ENCODE measurements at places on chromosomes 2 and 18.

DNA sequence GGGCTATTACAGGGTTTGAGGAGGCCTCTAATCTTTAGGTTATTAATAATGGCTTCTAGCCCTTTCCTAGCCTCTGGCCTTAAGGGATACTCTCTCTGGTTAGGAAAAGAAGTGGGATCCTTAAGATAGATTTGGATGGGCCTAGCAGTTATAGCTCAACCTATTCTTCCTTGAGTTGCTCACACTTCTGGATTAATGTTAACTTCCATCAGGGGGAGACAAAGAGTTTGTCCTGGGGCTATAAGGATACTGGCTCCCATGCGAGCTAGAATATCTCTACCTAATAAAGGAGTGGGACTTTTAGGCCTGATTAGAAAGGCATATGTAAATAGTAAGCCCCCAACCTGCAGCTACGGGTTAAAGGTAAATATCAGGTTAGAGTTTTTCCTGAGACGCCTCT lies 14.3 kb upstream of the PTH2R start:
- no peak for DNase-seq

DNA sequence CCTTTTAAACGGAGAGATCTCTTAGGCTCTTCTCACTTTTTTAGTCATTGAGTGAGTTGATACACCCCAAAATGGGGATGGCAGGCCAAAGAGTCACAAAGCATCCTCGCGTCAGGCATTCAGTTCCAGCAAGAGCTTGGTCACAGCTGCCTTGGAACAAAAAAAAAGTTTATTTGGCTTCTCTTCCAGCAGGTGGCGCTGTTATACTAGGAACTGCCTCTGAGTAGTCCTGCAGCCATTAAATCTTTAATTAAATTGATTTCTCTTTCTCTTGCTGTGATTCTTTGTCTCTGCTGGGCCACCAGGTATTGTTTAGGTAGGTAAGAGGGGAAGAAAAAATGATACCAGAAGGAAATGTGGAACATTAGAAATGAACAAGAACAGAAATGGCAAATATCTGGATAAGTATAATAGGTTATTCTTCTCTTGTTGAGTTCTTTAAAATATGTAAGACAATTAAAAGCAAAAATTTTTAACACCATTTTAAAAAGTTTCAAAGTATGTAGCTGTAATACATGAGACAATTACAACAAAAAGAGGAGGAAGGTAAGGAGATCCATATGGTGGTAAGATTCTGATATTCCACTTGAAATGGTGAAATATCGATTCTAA lies 175.1 kb downstream of the GALNT1 start:
- peak; percentile 58 for DNase-seq

DNA sequence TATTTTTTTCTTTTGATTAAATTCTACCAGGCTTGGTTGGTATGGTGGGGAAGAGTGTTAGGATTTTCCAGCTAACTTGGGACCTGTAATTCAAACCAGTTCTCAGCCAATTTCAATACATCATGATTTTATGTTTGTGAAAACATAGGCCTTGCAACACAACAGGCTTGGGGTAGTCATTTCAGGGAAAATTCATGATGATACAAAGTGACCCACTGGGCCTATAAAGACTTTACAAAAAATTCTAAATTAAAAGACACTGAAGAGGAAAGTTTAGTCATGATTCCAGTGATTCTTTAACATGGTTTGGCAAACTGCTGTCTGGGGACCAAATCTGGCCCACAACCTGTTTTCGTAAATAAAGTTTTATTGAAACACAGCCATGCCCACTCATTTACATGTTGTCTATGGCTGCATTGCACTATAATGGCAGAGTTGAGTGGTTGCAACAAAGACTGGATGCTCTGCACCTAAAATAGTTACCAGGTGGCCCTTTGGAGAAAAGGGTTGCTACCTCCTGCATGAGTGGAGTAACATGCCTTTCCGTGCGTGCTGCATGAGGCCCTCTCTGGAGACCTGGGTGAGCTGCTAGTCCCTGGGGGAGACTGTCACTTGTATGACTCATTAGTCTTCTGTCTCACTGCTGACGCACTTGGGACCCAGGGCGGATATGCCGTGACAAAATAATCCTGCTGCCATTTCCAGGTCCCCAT lies 73.6 kb downstream of the NPAS2 start:
- no peak for DNase-seq

DNA sequence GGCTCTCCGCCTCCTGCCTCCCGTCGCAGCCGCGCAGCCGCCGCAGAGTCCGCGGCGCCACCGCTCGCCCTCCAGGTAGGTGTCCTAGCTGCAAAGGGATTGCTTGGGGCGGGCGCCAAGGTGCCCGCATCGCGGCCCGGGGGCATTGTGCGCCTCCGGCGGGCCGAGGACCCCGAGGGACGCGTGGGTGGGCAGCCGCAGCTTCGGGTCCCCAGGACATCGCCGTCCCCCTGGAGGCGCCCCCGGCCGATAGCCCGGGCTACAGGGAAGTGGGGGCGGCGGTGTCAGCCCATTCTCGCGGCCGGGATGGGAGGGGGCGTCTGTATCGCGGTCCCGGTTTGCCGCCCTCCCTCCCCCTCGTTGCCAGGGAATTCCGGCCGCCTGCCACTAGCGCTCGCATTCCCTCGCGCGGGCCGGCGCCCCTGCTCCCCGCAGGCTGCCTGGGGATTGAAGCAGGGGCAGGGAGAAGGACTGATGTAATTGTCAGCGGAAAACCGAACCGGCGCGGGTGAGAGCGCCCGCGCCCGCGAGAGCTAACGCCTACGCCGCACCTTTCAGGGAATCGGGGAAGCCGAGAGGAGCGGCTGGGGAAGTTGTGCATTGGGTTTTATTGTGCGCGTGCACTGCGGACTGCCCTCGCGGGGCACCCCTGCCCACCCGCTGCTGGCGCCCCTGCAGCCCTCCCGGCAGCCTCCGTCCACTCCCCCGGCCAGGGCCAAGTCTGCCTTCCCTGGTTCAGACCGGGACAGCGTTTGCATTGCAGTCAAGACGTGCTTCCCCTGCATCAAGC lies 483 bp downstream of the OSBPL6 start:
- DNase-seq, result peak; percentile 72

- no peak for DNase-seq
Measured at GRCh38 chr2:42076357-42077225, 28.8 kb downstream of the PKDCC start.

DNA sequence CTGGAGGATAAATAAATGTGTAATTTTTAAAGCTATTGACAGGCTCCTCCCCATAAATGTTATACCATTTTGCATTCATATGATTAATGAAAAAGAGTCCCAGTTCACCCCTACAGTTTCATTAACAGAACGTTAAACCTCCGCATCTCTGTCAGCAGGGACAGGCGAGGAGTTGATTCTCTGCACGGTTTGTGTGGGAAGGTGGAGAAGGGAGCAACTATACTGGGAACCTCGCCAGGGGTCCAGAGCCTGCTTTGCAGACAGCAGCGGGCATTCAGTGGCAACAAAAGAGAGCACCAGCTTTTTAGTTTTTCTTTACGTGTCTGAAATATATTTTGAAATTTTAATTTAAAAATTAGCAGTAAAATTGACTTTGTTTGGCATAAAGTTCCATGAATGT lies 101.4 kb downstream of the FARSB start:
- DNase-seq, result no peak

DNA sequence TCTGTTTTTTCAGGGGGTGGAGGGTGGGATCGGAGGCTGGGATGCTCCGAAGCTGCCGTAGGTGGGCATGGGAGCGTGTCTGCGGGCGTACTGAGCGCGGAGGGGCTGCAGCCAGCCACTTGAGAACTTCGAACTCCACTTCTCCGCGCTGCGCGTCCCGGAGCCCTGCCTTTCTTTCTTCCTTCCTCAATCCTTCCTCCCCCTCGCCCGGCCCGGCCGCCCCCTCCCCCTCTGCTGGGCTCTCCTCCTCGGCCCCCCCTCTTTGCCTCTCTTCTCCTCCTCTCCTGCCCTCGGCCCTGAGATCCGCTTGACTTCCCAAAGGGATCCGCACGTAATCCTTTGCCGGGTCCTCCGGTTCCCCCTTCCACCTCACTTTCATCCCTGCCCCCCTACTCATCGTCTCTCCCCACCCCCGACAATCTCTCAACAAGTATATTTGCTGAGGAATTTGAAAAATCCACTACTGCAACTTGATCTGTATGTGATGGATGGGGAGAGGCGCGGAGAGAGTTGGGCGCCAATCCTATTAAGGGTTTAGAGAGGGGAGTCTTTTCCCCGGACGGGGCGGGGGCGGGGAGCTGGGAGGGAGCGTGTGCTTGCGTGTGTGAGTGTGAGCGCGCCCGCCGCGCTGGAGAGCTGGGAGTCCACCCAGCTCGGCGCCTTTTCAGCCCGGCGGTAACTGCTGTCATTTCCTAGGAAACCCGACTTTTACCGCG lies 1.1 kb downstream of the GLI2 start:
- peak; percentile 76 for DNase-seq

DNA sequence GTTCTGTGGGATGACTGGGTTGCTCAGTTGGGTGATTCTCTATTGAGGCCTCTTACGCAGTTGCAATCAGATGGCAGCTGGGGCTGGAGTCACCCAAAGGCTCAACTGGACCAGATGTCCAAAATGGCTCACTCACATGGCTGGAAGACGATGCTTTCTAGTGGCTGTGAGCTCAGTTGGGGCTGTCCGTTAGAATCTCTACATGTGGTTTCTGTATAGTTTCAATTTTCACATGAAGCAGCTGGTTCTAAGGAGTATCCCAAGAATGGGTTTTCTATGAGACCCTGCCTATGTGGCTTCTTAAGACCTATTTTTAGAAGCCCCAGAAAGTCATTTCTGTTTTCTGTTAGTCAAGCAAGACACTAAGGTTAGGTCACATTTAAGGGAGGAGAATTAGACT lies 4.4 kb downstream of the XRCC5 start:
- no peak for DNase-seq

- DNase-seq, result peak; percentile 51
Measured at GRCh38 chr2:226483745-226484619, 315.6 kb downstream of the IRS1 start.

DNA sequence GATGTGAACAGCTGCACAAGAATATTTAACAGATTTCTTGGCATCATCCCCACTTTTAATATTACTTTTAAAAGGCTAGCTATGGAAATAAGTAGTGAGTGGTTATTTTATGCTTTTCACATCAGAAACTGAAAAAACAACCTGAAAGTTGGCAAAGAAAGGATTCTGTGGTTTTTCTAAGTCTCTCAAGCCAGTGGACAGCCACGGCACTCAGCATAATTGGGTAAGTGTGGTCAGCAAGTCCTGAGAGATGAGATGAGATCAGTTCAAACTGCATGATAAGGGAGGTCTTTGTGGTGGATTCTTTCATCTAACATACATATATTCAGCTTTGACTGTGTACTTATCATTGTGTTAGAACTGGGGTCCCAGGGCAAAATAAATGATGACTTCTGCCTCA lies 105.2 kb downstream of the LYPD6B start:
- no peak for DNase-seq

DNA sequence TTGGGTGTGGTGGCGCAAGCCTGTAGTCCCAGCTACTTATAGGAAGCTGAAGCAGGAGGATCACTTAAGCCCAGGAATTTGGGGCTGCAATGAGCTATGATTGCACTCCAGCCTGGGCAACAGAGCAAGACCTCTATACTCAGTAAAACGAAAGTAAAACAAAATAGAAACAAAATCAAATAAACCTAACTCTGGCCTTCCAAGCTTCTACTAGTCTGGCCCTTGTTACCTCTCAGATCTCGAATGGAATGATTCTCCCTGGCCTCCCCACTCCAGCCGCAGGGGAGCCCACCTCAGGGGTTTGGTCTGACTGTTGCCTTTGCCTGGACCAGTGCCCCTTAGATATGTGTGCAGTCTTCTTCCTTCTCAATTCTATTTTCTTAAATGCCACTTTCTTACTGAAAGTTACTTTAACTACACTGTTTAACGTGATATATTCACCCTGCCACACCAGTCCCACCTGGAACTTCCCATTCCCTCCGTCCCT lies 160.0 kb upstream of the GCFC2 start:
- no peak for DNase-seq

DNA sequence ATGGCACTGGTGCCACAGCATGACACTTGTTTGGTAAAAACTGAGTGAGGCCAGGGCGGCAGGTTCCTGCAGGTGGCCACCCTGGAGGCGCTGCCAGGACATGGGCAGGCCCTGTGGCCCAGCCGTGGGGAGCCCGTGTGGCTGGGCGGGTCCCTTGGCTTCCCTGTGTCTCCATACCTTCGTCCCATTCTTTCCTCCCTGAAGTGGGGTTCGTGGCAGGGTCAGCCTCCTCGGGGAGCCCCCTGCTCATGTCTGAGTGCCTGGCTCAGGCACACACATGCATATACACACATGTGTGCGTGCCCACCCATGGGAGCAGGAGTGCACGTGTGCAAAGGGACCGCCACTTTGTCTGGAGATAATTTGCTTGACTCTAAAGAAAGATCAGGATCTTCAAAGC lies 86.5 kb upstream of the HDAC4 start:
- DNase-seq, result no peak

DNA sequence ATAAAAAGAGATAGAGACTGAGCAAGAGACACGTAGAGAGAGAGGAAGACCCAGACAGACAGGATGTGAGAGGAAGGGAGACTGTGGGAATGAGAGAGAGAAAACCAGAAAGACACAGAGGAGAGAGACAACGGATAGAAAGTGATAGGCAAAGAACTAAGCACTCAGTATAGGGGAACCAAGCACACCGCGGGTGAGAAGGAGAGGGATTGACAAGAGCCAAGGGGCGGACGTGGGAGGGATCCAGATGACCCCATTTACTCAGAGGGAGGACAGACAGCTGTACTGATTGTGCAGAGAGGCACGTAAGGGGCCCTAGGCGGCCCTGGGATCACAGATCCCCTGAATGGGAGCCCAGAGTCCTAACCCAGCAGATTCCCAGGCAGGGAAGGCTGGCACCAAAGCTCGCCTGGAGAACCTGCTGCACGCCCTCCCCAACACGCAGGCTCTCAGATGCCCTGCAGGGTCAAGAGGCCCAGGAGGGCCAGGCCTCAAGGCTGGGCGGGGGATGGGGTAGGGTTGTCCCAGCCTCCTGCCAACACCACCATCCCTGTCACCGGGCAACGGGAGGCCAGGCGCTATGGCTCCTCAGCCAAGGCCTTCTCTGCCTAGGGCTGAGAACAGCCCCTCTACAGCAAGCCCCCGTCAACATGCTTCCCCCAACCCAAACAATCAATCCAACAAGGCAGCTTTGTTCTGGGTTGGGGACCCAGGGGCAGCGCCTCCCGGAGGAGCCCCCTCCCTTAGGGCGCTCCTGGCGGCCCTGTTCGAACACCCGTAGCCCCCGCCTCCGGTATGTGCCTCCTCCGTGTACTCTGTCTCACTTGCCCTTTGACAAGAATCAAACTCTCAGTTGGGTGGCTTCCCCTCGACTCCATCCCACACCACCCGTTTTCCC lies 579 bp downstream of the LOXL3 start:
- DNase-seq, result no peak

- DNase-seq, result no peak
Measured at GRCh38 chr2:158644139-158644538, 151.0 kb upstream of the DAPL1 start.

DNA sequence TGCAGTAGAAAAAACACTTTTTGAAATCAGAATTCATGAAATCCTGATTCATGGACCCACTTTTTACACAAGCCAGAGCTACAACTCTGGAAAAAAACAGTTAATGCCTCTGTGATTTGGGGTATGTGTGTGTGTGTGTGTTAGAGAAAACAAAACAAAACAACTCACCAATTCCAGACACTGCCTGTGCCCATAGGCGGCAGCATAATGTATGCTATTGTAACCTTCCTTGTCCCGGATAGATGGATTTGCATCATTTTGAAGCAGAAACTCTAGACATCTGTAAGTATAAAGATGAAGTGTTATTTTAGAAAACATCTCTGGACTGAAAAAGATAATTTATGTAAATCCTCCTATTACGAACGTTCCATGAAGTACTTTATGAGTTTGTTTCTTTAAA lies 152.0 kb upstream of the PGAP1 start:
- DNase-seq, result no peak

GRCh38 chr2:109343460-109343859 lies 214.5 kb downstream of the SH3RF3 start:
- DNase-seq, result no peak

Data from ACHN (cell line).